Left ventricle myocardium inferior (tissue), 1 donor: ENCODE measurements at places on chromosomes 4 and X. TPM values are rescaled to one million over a fixed set of nuclear protein-coding genes. Genes with fewer than 3 reads are reported as not detected.

Gene FGFRL1
- 22.4 TPM for total RNA-seq

GRCh38 chrX:69148946-69149345 is 16.3 kb downstream of the PJA1 start:
- DNase-seq = no peak

- DNase-seq = no peak
These were observed 232.3 kb downstream of the PABPC4L start for GRCh38 chr4:133969202-133969848.

DNA sequence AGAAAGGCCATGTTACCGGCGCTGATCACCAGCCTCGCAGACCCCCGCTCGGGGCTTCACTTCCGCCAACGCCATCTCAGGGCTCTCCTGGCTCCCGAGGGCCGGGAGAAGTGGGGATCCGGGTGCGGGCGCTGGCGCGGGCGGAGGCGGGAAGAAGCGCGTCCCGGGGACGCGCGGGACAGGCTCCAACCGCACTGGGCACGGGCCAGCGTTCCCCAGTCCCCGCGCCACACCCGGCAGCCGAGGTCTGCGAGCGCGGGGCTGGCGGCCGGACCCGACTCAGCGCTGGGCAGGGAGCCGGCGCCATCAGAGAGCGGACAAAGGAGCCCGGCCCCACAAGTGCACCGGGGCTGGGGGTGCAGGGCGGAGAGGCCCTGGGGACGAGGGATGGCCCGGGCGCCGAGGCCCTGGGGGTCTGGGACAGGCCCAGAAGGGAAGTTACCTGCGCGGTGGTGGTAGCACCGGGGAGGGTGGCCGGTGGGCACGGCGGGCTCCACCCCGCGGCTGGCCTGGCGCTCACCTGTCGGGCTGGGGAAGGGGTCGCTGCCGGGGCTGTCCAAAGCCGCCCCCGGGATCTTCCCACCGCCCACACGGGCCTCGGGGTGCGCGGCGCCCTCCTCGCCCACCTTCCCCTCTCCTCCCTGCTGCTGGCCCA is 449 bp downstream of the CTPS2 start:
- peak; percentile 16 for DNase-seq
